ENCODE measurements at places on chromosomes 7 and 10.
A peak's percentile ranks its signal among the peaks of the same experiment; 100 is the strongest.

- no peak for DNase-seq
Observed at GRCh38 chr7:140074780-140075179, 12.0 kb upstream of the PARP12 start.

- DNase-seq, result no peak
Observed at GRCh38 chr7:127346575-127347256, 45.8 kb downstream of the ZNF800 start.

GRCh38 chr7:153943457-153943856 is 108.7 kb upstream of the DPP6 start:
- no peak for DNase-seq

- no peak for DNase-seq
Observed at GRCh38 chr7:129157651-129158050, 13.1 kb downstream of the TSPAN33 start.

DNA sequence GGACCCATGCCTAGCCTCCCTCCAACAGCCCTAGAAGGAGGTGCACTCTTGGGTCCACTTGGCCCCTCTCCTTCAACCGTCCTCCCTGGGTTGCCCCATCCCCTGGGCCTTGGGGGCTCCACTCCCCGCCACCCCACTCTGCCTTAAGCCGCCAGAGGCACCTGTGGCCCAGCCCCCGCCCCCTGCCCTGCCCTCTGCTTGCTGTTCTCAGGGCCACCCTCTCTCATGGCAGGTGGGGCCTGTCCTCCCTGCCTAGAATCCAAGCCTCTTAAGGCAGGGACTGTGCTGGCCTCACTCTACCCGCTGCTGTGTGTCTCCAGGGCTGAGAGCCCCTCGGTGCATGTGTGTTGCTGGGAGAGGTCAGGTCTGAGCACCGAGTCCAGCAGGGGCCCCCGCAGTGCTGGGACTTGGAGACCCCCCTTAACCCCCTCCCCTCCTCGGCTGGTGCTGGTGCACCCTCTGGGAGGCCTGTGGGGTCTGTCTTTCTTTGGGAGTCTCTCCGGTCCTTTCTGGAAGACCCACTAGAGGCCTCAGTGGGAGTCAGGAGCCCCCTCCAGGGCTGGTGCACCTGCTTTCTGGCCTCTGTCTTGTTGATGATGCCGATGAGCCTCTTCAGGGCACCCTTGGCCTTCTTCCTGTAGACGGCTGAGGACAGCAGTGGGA is 43.8 kb downstream of the CFAP46 start:
- no peak for DNase-seq

GRCh38 chr10:57018452-57018851 is 657.4 kb upstream of the ZWINT start:
- no peak for DNase-seq

DNA sequence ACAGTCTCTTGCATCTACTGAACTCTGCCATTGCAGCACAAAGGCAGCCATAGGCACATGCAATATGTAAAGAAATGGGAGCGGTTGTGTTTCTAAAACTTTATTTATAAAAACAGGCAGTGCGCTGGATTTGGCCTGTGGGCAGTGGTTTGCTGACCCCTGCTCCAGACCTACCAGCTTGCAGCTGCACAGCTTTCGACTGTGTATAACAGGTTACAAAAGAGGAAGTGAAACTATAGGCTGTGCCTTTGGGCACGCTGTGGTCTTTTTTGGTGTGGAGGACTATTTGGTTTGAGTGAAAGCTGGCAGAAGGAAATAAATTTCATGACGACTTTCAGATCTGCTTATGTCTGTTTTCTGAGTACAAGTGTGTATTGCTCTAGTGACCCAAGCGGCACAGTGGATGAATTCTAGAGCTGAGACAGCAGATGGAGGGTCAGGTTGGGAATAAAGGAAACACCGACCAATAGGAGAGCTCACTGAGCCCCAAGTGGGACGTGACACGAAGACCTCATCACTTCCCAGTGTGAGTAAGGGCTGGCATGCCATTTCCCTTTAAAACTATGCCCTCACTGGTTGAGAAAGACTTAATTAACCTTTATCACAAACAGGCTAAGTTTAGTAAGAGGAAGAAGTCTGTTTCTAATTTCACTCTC is 152.7 kb downstream of the ANK3 start:
- DNase-seq, result no peak

DNA sequence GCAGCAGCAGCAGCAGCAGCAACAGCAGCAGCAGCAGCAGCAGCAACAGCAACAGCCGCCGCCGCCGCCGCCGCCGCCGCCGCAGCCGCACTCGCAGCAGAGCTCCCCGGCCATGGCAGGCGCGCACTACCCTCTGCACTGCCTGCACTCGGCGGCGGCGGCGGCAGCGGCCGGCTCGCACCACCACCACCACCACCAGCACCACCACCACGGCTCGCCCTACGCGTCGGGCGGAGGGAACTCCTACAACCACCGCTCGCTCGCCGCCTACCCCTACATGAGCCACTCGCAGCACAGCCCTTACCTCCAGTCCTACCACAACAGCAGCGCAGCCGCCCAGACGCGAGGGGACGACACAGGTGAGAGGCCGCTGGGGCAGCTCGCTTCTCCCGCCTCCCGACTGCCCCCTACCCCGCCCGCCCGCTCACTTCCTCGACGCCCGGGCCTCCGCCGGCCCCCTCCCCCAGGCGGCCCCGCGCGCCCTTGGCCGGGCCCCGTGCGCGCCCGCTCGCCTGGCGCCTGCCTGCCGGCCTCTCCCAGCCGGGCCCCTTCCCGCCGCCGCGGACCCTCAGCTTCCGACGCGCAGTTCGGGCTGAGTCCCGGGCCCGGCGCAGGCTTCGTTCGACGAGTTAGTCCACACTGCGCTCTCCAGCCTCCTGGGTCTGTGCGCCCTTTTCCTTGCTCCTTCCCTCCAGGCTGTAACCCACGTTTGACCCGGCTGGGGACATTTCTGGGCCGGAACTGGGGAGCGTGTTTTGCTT is 882 bp downstream of the DLX6 start:
- no peak for DNase-seq

- no peak for DNase-seq
Observed at GRCh38 chr10:24703700-24704099, 20.0 kb downstream of the ARHGAP21 start.

DNA sequence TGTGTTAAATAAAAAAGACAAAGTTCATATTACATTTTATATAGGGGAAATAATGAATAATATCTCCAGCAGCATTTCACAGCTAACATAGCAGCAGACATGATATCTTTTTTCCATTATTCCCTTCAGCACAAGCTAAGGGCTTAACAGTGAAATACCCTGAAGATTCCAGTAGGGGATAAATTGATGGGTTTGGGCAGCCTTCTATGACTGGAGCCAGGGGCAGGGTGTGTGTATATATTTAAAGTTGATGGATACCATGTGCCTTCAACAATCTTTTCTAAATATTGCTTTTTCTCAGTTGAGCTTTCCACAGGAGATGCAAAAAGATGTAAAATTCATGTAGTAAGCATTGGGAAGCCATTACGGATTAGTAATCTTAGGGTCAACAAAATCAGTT is 151.2 kb downstream of the MAGI2 start:
- DNase-seq, result no peak

DNA sequence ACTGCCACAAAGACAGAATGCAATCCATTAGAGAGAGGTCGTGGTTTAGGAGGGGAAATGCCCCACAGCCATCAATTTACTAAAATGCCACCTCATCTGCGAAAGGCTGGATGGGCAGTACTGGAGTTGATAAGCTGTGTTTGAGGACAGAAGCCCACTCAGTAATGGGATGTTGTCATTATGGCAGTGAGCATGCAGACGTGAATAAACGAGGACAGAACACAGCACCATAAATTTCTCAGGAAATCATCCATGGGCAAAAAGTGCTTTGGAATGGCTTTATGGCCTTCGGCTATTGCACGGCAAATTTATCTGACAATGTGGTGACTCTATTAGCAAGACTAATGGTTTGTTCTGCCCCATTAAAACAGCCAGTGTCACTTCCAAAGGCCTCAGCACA is 15.9 kb upstream of the C10orf53 start:
- DNase-seq, result no peak

DNA sequence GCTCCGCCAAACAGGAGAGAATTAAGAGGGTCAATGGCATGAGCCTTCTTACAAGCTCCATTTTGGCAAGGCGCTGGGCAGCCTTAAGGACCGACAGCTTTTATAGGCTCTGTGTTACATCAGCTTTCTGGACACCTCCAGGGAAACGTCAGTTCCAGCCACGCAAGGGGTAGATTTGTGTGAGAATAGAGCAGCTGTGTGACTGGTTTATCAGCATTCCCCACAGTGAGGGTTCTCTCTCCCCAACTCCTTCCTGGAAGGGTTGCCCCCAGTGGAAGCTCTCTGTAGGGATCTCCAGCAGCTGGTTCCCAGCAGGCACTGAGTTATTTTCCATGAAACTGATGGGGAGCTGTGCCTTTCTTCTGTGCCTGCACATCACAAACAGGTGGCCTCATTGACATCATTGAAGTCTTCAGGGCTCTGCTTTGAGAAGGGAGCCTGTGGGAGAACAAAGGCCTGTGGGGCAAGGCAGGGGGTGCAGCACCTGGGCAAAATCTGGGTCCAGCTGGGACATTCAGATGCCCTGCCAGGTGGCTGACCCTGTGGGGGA is at the start of gene CUZD1:
Gene CUZD1, minus strand, starts transcription at position 75 of the 550 bp plus-strand sequence. Its CDS starts 14 bp downstream, at position 61.
- no peak for DNase-seq

DNA sequence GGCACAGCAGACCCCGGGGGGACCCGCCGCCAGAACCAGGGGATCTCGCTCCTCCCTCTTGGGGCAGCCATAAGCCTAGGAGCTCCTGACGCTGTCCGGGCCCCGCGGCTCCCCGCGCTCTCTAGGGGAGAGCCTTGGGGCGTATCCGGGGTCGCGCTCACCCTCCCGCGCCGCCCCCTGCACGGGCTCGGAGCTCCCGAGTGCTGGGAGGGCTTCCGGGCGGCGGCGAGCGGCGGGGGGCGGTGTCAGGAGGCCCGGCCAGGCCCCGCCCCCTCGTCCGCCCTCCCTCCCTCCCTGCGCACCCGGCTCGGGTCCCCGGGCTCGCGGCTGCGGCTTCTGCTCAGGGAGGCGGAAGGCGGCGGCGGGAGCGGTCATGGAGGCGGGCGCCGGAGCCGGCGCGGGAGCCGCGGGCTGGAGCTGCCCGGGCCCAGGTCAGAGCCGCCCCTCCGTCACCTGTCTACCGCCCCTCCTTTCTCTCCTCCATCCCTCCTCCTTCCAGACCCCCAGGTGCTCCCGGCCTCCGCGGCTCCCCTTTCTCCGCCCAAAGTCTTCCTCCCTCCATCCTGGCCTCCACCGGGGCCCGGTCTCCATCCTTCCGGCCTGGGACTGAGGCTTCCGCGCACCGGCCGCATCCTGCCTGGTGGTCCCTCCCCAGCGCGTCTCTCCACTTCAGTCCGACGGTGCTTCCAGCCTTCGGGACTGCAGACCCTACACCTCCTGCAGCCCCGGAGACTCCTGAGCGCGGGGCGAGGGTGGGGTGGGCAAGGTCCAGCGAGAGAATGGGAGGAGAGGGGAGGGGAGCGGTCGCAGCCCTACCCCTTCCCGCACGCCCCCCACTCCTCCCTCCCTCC is at the start of gene CCDC136:
Gene CCDC136, plus strand, starts transcription at position 848 of the 851 bp plus-strand sequence. CDS start 444 bp downstream, outside the sequence.
- peak; percentile 66 for DNase-seq

GRCh38 chr7:7002418-7003062 is 176.5 kb upstream of the CCZ1B start:
- no peak for DNase-seq

- no peak for DNase-seq
Observed at GRCh38 chr7:49346195-49346899, 422.0 kb downstream of the CDC14C start.

DNA sequence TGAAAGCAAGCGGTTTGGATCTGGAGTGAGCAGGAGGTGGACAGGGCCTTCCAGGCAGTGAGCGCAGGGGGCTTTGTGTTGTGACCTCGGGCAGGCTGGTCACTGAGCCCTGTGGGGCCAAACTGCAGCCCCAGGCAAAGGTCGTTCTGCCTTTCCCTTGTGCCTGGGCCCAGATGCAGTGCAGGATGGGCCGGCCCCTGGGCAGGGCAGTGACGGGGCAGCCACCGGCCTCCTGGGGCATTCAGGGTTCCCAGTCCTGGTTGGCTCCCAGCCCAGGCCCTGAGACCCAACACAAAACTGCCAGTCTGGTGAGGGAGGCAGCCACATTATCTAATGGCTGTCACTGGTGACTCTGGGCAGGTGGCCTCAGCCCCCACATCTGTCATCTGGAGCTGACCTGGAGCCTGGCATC is 7.1 kb downstream of the ARPC1B start:
- no peak for DNase-seq
